ENCODE measurements at places on chromosomes 2 and 18.
A peak's percentile ranks its signal among the peaks of the same experiment; 100 is the strongest.

- no peak for DNase-seq
These were observed 9.5 kb upstream of the KDSR start for GRCh38 chr18:63376538-63376937.

GRCh38 chr2:241545106-241545505 is 13.4 kb upstream of the BOK start:
- DNase-seq = no peak

DNA sequence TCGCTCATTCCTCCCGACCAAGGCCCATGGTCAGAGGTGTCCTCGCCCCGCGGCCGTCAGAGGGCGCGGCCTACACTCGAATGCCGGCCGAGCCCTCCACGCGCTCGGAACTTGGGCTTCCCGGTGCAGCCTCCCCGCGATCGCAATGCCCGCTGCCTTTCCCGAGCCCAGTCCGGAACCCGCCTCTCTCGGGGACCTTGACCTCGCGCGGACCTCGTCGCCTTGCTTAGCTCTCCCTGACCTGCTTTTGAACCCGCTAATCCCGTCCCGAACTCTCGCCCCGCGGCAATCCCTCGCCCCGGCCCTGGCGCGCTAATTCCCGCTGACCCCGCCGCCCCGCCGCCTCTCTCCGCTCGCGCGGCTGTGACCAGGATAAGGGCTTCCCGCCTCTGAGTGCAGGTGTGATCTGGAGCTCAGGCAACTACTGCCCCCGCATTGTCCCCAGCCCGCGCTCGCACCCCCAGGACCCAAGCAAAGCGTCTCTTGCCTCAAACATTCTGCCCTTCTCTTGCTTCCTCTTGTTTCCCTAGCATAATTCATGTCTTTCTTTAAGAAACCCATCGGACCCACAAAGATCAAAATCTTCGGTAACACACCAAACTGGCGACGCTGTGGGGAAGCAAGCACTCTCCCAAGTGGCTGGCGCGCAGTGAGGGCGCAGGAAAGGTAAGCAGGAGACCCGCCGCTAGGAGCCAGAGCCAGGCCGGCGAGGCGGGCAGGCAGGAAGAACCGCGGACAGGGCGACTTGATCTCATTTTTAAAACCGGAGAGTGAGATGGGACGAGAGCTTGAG is 46.6 kb upstream of the ATP6V1B1 start:
- DNase-seq = no peak

GRCh38 chr2:169877398-169877797 is 50.1 kb downstream of the UBR3 start:
- DNase-seq = peak; percentile 2

DNA sequence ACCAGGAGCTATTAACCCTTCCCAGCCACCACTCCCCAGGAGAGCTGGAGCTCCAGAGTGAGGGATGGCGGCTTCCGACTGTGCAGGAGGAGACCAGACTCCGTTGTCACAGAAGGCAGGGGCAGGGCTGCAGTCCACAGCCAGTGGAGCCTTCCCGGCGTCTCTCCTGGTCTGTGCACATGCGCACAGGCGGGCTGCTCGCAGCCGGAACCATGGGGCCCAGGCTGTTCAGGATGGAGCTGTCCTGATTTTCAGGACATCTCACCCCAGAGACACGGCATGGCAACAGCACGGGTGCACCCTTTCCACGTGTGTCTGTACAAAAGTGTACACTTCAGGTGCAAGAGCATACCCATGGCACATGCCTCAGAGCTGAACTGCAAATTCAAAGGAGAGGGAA is 28.9 kb downstream of the EIPR1 start:
- DNase-seq = no peak

- peak; percentile 10 for DNase-seq
These were observed at the start of gene ARHGEF4 for GRCh38 chr2:130836501-130837174. Gene ARHGEF4 (plus strand): TSS chr2:130836914. CDS start chr2:130836954, 40 bp downstream.

DNA sequence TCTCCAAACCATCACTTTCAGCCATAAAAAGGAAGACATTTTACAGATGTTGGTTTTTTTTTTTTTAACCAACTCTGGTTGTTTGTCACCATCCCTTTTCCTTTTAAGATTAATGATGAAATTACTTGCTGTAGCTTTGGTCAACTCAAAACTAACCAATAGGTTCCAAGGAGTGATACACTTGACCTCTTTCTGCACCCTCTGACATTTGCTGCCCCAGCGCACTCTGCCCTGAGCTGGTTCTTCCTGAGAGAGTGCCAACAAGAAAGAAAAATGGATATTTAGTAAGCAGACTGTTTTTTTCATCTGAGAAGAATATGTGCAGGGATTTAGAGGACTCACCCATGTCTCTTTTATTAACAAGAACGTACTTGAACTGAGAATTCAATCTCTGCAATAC is 520.0 kb downstream of the TXNL1 start:
- no peak for DNase-seq

GRCh38 chr2:65281627-65282351 is 54.2 kb downstream of the ACTR2 start:
- DNase-seq = no peak

GRCh38 chr2:141058556-141058955 is 1072.3 kb downstream of the LRP1B start:
- DNase-seq = no peak

- DNase-seq = no peak
These were observed 46.5 kb upstream of the NFU1 start for GRCh38 chr2:69483696-69484095.

- no peak for DNase-seq
These were observed 44.1 kb upstream of the HDAC4 start for GRCh38 chr2:239444626-239445577.

GRCh38 chr2:121182520-121182919 is 102.5 kb downstream of the TFCP2L1 start:
- DNase-seq = no peak

- DNase-seq = no peak
These were observed 116.7 kb downstream of the KCNF1 start for GRCh38 chr2:11028407-11028916.

DNA sequence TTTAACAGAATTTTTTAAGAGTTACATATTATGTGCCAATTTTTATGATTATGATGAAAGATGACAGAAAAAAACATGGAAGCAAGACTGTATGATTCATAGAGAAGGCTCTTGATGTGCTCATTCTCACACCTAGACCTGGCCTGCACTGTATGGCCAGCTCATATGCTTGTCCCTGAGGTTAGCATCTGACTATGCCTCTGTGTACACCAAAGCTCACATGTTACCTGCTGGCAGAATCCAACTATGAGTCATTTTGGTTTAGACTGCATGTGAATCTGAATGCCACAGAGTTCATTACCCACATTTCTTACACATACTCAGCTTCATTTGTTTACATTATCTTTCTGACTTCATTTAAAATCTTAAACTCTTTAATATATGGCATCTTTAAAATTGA is 139.0 kb downstream of the DSC3 start:
- DNase-seq = no peak

DNA sequence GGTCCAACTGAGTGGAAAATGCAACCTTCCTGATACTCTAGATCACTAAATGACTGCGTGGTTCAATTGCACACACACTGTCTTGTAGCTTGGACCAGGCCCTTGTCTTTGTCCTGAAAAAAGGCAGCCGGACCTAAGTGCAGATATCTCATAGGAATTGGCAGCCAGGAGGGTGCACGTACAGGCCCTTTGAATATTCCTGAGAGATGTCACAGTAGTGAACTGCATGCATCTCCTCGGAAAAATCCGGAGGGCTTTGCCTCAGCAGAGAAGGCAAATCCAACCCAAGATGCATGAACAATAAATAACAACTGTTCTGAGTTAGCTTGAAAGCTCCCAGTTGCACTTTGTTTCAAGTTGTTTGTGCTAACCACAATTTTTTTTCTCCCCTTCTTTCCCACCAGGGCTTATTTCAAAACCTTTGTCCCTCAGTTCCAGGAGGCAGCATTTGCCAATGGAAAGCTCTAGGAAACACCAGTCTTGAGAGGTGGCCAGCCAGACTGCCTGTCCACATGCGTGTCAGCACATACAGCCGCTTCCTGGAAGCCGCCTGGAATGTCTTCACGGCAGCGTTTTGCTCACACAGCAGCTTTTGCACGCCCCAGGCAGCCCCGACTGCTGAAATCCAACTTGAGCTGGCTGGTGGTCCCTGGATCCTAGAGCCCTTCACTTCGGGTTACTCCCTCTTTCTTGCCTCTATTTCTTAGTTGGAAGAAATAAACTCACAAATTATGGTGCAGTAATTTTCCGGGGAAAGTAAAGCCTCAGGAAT is 54.4 kb upstream of the FOSL2 start:
- no peak for DNase-seq

- no peak for DNase-seq
These were observed 308.2 kb upstream of the LRATD1 start for GRCh38 chr2:14324308-14324707.

- DNase-seq = no peak
These were observed 28.3 kb downstream of the MYO7B start for GRCh38 chr2:127563458-127564428.

GRCh38 chr2:71831193-71831577 is 316.5 kb downstream of the CYP26B1 start:
- no peak for DNase-seq

DNA sequence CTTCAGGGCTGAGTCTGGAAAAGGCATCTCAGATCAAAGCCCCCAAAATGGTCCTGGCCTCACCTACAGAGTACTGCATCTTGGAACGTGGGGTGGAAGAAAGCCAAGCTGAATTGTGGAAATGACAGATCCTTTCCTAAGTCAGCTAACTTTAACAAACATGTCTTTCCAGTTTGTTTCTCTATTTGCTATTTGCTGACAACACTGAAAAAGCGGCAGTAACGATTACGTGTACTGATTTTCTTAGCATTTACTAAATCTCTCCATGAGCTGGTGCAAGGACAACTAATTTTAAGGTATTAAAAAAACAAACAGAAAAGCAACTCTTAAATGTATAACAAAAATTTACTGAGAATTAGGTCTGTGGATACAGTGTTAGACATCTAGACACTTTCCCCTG is 1.1 kb downstream of the HIBCH start:
- DNase-seq = no peak

- no peak for DNase-seq
These were observed 65.9 kb upstream of the SLC1A4 start for GRCh38 chr2:64923385-64923710.

DNA sequence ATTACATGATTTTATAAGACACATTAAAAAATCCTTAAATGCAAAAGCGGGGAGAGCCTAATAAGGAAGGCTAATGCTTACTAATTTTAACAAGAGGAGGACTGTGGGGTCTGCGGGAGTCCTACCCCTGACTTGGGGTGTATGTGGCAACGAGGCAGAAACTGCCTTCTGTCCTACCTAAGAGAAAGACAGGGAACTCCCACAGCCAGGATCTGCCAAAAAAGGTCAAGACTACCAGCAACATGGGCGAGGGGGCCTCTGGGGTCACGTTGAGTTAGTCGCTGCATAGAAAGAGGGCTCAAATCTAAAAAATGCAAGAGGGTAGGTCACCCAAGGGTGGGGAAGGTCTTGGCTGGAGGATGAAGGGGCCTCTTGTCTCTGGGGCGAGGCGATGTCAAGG is 529 bp upstream of the AMER3 start:
- no peak for DNase-seq

DNA sequence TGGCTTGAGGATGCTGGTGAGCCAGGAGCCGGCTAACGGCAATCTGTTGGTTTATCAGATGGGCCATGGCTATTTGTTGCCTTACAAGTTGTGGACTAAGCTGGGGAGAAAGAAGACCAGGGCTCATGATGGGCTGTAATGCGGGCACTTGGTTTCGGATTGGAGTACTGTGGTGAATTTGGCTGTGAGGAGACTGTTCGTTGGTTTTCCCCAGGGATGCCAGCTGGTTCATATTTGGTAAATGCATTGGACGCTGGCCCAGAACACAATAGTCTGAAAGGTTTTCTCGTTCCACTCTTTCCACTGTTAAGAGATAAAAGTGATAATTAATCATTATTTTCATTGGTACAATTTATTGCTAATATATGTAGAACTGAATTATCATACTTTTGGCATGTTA is 108.9 kb downstream of the SATB2 start:
- DNase-seq = no peak

- DNase-seq = no peak
These were observed 2.1 kb downstream of the MARCHF7 start for GRCh38 chr2:159714247-159714930.

DNA sequence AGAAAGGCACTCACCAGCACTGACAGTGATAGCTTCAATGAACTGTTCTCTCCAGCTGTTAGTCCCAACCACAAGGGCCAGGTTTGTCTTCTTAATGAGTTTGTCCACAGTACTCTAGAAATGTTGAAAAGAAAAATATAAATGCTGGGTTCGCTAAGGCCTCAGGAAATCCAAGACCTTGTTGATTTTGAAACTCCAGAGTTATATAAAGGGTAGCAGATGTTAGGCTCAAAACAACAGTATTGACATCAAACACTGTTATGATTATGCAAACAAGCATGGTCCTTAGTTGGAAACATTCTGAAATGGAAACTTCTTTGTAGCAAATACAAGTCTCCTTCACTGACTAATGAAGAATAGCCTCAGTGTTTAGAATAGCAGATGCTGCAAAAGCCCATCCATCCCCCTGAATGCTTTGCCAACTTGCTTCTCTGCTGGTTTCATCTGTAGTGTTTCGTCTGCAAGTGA is 291.1 kb downstream of the SLC8A1 start:
- no peak for DNase-seq
